ENCODE measurements at places on chromosomes 3 and 15. TPM values are rescaled to one million over a fixed set of nuclear protein-coding genes. Genes with fewer than 3 reads are reported as not detected.

The LRRN1 gene
- total RNA-seq = 57.5 TPM

The PARL gene
- 72.2 TPM for total RNA-seq

The RPN1 gene
- total RNA-seq = 152 TPM

The ITPKA gene
- 1.2 TPM for total RNA-seq

The UBA7 gene
- total RNA-seq = 3.5 TPM

The ITIH1 gene
- total RNA-seq = 0.66 TPM

The TM6SF1 gene
- total RNA-seq = not detected

The CFAP91 gene
- total RNA-seq = not detected

The XIRP1 gene
- total RNA-seq = 0.13 TPM

The PDCD7 gene
- 19.3 TPM for total RNA-seq

The KLF13 gene
- 42.4 TPM for total RNA-seq

The TIMP4 gene
- 1.2 TPM for total RNA-seq

The CYP19A1 gene
- total RNA-seq = 1.2 TPM

The CCR1 gene
- total RNA-seq = 0.23 TPM

The COL6A5 gene
- 0.29 TPM for total RNA-seq

The INSYN1 gene
- total RNA-seq = 46.6 TPM

The RTP2 gene
- total RNA-seq = not detected

The PLA2G4D gene
- total RNA-seq = not detected

The SGO1 gene
- 9.8 TPM for total RNA-seq

The TNFAIP8L3 gene
- total RNA-seq = 2.2 TPM

The ARRDC4 gene
- 24.8 TPM for total RNA-seq

The VEPH1 gene
- total RNA-seq = 6.3 TPM

The ZDHHC23 gene
- total RNA-seq = 2.7 TPM

The DUOXA1 gene
- total RNA-seq = not detected

The FGF7 gene
- total RNA-seq = 4.3 TPM

The PARP14 gene
- total RNA-seq = 0.78 TPM

The U2SURP gene
- 76.5 TPM for total RNA-seq

The BCHE gene
- 0.34 TPM for total RNA-seq

The BSN gene
- 7.9 TPM for total RNA-seq

The ALDH1L1 gene
- 1.7 TPM for total RNA-seq

The FEZF2 gene
- 0.14 TPM for total RNA-seq

The MINAR1 gene
- 8.2 TPM for total RNA-seq

The MUC13 gene
- total RNA-seq = not detected

The HIGD2B gene
- total RNA-seq = not detected

The C3orf22 gene
- 0.15 TPM for total RNA-seq

The SAMMSON gene
- total RNA-seq = not detected

The CEP19 gene
- 11.6 TPM for total RNA-seq

The SEMA3G gene
- 1.0 TPM for total RNA-seq

The SYNPR gene
- 1.9 TPM for total RNA-seq
